ENCODE measurements at places on chromosomes 3 and 15.
A peak's percentile ranks its signal among the peaks of the same experiment; 100 is the strongest.

DNA sequence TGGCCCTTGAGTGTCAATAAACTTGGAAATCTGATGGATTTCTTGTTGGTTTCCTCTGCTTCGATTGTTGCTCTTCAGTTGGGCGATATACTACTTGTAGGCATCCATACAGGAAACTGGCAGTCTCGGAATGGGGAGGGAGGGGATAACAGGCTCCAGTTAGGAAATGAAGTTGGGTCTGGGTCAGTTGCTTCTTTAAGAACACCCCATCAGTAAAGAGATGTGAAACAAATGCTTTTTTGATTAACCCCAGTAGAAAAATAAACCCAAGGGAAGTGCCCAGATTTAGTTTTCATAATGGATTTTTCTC is 681 bp downstream of the CHMP2B start:
- no peak for DNase-seq

DNA sequence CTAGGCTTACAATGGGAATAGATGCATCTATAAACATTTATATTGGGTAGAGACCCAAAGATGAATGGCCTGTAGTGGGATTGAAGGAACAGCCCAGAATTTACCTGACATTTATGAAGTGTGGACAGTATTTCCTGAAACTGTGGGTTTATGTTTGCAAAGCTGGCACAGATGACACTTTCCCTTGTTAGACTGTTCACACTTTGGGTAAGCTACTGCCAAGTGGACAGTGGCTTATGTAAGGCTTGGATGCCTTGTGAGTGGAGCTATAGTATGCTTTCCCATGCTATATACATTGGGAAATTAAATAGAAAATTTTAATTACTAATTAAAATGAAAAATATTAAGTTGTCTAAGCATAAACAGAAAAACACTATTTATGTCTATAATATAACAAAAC is 48.5 kb downstream of the STARD9 start:
- no peak for DNase-seq

DNA sequence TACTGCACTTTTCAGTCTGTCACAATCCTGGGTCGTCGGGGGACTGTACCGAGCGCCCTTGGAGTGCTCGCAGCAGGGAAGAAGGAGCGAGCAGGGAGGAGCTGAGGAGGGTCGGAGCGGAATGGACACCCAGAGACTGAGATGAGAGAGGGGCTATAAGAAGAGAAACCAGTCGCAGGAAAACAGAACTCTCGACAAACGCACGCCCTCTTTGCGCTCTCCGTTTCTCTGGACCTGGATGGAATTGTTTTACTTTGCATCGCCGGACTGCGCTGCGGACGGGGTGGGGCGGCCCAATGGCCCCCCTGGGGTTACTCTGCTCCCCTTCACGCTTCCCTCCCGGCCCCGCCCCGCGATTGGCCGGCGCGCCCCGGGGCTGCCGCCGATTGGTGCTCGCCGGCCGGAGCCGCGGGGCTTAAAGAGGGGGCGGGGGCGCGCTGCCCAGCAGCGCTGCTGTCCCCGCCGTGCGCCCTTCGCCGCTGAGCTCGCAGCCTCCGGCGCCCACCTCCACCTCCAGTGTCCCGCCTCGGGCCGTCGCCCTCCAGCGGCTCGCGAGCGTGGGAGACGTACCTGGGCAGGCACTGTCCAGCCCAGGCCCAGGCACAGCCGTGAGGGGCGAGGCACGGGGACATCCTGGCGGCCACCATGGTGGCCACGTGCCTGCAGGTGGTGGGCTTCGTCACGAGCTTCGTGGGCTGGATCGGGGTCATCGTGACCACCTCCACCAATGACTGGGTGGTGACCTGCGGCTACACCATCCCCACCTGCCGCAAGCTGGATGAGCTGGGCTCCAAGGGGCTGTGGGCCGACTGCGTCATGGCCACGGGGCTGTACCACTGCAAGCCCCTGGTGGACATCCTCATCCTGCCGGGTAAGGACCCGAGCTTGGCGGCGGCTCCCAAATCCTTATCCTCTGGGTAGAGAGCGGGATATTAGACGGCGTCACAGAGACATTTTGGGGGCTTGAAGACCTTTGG is at the start of gene CLDN11:
Gene CLDN11 (plus strand): TSS at position 447 of the 977 bp plus-strand sequence. CDS start 199 bp downstream, at position 646.
- peak; percentile 32 for DNase-seq

DNA sequence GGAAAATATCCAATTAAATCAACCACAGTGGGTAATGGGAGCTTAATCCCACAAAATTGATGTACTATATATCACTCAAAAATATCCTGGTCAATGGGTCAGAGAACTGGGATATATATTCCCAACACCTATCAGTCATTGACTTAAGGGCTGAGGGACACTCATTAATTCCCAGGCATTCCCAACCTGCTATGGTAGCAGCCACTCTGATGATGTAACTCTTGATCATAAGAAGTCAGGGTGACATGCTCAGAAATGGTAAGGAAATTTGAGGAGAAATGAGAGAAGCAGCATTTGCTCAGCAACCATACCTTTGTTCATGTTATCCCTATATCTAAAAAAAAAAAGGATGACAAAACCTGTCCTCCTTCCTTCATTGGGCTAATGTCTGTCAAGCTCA is 3.1 kb upstream of the PLOD2 start:
- no peak for DNase-seq

GRCh38 chr3:36964331-36964730 is 19.5 kb upstream of the TRANK1 start:
- no peak for DNase-seq

DNA sequence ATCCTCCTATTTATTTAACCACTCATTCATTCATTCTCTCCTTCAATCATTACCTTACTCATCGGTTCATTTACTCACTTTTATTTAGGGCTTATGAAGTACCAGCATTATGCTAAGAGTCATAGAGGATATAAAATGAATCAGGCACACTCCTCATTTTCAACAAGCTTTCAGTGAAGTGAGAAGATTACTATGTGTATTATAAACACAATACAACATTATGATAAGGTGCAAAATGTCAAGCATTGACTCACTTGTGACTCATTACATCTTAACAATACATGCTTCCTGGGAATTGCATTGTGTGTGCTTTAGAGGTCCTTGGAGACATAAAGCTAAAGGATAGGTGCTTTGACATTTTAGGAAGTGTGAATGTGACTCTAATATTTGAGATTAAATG is 60.4 kb downstream of the PLAAT1 start:
- no peak for DNase-seq

DNA sequence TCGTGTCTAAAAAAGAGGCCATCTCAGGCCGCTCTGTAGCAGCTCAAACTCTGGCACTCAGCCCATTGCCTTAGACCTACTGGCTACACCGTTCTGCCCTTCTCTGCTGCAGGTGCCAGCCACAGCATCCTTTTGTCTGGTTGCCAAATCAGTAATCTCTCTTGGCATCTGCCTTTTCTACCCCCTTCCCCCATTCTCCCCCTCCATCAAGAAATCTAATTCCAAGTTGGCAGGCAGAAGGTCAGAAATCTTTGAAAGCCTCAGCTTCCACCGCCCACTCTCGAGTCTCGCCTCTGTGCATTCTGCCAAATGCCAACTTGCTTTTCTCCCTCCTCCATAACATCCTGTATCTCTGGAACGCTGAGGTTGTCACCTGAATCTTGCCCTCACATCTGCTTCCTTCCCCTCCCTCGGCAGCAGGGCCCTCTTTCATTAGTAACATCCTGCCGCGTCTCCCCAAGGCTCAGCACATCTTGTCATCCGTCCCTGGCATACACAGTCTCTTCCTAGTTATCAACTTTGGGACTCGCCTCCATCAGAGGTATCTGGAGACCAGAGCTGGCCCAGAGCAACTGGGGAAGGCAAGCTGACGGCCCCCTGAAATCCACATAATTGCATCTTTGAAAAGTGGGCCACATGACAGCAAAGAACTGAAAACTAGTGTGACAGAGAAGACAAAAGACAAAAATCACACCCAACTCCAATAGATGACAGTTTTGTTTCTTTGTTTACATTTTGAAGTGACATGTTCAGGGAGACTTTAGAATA is 312.0 kb upstream of the CCDC54 start:
- DNase-seq: peak; percentile 19

Data from hindlimb muscle (tissue), 1 donor.